ENCODE measurements at places on chromosomes 16 and 17.
A peak's percentile ranks its signal among the peaks of the same experiment; 100 is the strongest.

- peak; percentile 79 for DNase-seq
Measured at GRCh38 chr17:57810721-57811637, 38.9 kb downstream of the MRPS23 start.

- peak; percentile 67 for DNase-seq
Measured at GRCh38 chr16:22402191-22402590, 27.8 kb upstream of the CDR2 start.

DNA sequence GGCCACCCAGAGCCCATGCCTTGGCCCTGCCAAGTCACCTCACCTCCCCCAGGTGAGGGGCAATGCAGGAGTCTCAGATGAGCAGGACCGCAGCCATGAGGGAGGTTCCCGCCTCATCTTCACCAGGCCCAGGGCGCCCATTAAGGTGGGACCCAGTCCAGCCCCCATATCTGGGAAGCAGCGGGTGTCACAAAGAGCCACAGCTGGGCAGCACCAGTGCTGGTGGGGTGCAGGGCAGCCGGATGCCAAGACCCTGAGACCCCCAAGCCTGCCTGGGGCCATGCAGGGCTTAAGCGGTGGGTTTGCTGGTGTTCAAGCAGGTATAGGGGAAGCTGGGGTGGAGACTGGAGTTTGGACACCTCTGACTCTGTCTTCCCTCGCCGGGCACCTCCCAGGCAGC is 237.8 kb upstream of the GSE1 start:
- DNase-seq = no peak

- peak; percentile 80 for DNase-seq
Measured at GRCh38 chr17:42337442-42337841, 49.1 kb downstream of the STAT5A start.

DNA sequence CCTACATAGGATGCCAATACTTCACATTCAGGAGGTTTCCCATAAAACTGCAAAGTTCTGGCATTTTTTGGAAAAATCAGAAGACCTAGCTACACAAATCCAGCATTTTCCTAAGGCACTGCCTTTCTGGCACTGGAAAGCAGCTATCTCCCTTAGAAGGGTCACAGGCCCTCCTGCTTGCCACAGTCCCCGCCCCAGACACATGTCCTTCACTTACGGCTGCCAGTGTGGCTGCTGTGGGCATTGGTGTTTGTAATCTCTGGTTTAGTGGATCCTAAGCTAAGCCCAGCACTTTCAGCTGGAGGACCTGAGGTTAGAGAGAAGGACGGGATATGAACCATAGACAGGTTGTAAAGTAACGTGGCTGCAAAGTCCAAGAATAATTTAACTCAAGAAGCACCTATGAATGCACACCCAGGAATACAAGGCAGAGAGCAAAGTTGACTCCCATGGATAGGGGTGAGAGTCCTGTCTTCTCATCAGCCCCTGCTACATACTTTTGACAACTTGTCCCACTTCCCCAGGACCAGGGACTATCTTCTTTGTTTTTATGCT is 100.0 kb downstream of the XYLT1 start:
- DNase-seq = no peak

- no peak for DNase-seq
Measured at GRCh38 chr17:68853439-68853838, 101.8 kb downstream of the ABCA8 start.

DNA sequence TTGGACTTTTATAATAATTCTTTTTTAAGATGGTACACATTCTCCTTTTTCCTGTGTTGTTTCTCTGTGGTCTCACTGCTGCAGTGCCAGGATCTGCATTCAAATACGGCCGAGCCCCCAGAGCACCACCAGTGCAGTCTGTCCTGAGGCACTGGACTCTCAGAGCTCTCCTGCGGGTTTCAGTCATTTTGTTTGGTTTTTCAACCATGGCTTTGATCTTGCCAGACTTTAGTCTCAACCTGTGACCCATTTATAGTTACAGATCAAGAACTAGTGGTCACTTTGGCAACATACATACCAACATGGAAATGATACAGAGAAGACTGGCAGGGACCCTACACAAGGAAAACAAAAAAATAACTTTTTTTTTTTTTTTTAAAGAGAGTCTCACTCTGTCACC is 177.4 kb downstream of the LGALS9B start:
- no peak for DNase-seq

DNA sequence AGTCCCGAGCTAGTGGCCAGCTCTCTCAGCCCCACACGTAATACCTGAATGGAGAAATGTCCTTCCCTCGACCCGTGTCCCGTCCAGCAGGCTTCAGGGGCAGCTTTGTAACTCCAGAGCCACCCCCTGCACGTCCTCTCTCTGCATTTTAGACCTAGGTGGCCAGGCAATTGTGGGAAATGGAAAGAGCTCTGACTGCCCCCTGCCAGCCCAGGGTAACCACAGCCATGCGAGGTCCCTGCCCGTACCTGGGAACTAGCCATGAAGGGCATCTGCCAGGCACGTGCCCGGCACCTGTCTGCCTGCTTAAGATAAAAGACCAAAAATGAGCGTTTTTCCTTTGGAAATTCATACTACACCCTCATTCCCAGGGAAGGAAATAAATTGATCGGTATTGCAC is 9.2 kb downstream of the MAPK8IP3 start:
- no peak for DNase-seq

DNA sequence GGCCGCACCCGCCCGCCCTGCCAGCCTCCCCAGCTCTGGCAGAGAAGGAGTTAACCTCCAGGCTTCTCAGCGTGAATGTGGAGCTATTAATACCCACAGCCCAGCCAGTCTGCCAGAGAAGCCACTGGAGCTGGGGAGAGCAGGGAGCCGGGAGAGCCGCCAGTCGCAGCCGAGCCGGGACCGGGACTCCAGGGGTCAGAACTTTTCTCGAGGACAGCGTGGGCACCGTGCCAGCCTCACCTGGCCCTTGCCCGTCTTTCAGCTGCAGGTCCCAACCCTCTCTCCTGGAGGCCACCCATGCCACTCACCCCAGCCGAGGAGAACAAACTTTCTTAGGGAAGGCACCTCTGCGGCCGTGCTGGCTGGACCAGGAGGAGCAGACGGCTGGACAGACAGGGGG is 33.8 kb upstream of the SBK1 start:
- peak; percentile 21 for DNase-seq

DNA sequence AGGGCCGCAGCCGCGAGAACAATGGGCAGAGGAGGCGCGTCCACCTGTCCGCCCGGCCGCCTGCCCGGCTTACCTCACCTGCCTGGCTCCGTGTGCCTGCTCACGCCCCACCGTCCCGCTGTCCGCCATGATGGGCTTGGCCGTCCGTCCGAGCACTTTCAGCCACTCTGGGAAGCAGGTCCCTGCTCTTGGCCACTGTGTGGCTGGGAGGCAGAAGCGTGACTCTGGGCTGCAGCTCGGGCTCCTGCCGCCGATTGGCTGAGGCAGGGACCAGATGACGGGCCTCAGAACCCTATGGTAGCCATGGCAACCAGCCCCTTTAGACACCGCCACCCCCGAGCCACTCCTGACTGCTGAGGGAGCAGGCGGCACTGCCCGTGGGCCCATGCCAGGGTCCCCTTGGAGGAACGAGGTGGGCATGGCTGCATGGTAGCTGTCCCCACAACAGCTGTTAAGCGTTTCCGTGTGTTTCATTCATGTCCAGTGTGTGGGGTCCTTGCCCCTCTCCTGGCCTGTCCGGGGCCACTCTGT is 8.9 kb upstream of the AXIN1 start:
- DNase-seq = no peak

DNA sequence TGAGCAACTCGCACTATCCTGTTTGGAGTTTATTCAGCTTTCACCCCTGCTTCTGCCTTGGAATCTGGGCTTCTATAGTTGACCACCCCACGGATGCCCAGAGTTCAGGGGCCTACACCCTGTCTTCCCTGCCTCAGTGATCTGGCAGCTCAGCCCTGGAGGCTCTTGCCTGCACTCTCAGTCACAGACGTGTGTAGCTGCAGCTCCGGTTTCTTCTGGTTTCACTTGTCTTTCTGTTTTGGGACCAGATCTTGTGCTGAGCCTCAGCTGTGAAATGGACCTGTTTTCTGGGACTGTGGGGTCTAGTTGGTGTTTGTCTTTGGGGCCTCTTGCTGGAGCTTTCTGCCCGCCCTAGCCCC is 5.8 kb downstream of the GPT2 start:
- no peak for DNase-seq

- peak; percentile 72 for DNase-seq
Measured at GRCh38 chr17:65013613-65014391, 42.7 kb downstream of the GNA13 start.

DNA sequence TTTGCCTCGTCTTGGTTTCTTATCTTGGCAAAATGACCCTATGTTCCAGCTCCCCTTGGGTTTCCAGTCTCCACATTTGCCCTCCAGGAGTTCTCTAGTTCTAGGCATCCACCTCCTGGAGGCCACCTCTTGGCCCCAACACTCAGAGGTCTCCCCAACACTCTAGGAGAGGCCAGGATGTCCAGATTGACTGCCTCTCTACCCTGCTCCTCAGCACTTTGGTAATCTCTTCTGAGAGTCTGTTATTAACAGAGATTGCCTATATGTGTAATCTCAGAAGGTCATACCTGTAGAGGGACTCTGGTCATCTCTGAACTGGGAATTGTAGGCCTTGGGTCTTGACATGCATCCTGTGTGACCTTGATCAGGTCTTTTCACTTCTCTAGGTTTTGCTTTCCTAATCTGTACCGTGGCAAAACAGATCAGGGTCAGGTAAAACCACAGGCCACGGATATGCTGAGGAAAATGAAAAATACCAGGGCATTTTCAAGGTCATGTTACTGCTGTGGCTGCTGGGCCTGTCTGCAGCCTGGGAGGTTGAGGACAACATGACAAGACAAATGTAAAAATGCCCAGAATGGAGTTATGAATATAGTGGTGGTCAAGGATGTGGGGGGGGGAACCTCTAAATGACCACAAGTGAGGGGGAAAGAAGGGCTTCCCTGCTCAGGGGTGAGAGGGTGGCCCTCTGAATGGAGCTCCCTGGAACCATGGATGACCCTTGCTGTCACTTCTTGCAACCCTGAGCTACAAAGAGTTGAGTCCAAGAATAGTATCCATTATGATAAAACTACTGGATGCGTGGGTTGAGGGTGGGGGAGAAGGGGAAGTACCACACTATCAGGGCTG is 5.0 kb upstream of the CCL4L2 start:
- DNase-seq = no peak

GRCh38 chr16:56886296-56886695 is 21.3 kb downstream of the SLC12A3 start:
- no peak for DNase-seq

- DNase-seq = no peak
Measured at GRCh38 chr17:6577686-6578263, 21.4 kb upstream of the PITPNM3 start.

- DNase-seq = peak; percentile 87
Measured at GRCh38 chr17:14302431-14303099, 1.7 kb downstream of the HS3ST3B1 start.

- peak; percentile 27 for DNase-seq
Measured at GRCh38 chr17:7886227-7887037, 2.2 kb upstream of the CHD3 start.

DNA sequence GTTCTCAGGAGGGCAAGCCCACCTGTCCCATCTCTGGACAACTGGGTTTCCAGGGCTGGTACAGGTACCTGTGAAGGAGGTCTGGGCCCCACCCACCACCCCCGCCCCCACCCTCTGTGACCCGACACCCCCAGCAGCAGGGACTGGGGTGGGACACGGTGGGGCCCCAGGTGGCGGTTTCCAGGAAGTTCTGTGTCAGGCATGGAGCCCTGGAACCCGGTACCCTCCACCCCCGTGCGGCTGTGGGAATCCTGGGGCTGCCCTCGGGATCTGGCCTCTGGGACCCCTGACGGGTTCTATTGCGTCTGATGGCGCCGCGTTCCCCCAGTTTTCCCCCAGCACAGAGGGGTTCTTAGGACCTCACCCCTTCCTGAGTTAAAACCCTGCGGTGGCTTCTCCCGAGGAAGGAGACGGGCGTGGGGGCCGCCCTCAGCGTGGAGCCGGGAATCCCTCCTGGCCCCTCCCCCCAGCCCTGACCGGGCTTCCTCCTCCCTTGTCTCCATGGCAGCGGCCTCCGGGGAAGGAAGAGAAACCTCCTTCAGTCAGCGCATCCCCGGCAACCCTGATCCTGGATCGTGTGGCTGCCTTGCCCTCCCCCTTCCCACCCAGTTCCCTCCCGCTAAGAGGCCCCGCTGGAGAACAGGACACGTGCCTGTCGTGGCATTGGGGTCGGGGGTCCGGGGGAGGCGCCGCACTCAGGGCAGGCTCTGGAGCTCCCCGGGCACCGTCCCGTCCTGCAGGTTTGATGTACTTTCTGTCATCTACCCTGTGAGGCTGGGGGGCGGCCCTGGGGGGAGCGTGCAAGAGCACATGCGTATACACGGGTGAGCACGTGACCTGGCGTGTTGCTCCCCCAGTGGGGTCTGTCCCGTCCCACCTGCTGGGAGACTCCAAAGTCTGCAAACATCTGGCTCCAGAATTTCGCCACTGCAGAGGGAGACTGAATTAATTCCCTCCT is 30.3 kb downstream of the CACNA1H start:
- DNase-seq = peak; percentile 69

GRCh38 chr17:37546302-37546701 is 56.6 kb downstream of the DUSP14 start:
- DNase-seq = peak; percentile 9

- no peak for DNase-seq
Measured at GRCh38 chr16:87125206-87126155, 191.7 kb downstream of the C16orf95 start.

DNA sequence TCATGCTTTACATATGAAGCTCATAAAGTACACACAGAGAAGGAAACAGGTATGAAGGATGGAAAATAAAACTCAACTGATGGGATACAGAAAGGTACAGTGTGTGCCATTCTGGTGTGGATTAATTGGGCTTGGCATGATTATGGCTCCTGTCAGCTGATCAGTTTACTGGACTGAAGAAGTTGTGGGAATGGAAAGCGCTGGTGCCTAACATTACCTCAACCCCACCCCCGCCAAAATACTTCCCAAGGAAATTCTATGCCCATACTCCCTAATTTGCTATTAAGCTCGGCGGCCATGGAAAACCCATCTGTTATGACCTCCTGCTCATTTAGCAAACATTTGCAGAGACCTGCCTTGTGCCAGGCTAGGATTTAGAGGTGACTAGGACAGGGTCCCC is 16.6 kb upstream of the PMFBP1 start:
- DNase-seq = no peak

- peak; percentile 5 for DNase-seq
Measured at GRCh38 chr16:27048316-27048715, 18.4 kb upstream of the C16orf82 start.

- DNase-seq = no peak
Measured at GRCh38 chr17:77150196-77150595, 9.4 kb downstream of the SEC14L1 start.

- no peak for DNase-seq
Measured at GRCh38 chr17:34375426-34375997, 12.5 kb upstream of the CCL1 start.

GRCh38 chr17:57046749-57047148 is 38.3 kb upstream of the AKAP1 start:
- DNase-seq = no peak
